ENCODE measurements at places on chromosomes 6 and 20. TPM values are rescaled to one million over a fixed set of nuclear protein-coding genes. Genes with fewer than 3 reads are reported as not detected.

GRCh38 chr20:53692465-53693067 lies 98.9 kb upstream of the ZNF217 start:
- peak; percentile 75 for DNase-seq

GRCh38 chr6:128068119-128068479 lies 167.2 kb upstream of the THEMIS start:
- no peak for DNase-seq

DNA sequence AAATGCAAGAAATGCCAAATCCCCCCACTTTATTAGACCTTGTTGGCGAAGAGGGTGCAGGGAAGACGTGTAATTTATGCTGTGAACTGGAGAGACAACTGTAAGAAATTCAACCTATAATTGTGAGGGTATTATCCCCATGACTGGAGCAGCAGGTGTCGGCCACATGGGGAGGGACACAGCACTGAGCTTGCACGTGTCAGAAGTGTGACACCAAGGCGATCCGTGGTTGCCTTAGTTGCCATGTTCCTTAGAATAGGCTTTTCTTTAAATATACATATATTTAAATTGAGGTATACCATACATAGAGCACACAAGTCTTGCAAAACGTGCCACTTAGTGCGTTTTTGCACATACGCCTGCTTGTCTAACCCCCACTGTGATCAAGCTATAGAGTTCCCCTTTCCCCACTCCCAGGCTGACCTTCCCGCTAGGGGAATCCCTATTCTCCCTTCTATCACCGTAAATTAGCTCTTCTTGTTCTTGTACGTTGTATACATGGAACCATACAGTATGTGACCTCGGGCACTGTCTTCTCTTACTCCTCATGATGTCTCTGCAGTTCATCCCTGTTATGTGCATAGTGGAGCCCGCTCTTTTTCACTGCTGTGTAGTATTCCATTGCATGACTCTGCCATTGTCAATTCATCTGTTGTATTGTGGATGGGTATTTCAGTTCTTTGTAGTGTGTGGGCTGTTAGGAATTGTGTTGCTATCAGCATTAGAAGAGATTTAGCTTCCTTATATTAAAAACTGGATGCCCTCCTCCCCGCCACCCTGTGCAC lies 81.6 kb upstream of the PMEPA1 start:
- DNase-seq = no peak

The SMLR1 gene
- not detected for total RNA-seq

The DYNLT2 gene
- 0.21 TPM for total RNA-seq
